ENCODE measurements at places on chromosomes 5 and 9. TPM values are rescaled to one million over a fixed set of nuclear protein-coding genes. Genes with fewer than 3 reads are reported as not detected.

PCDHGB5 gene
- not detected for total RNA-seq

DNA sequence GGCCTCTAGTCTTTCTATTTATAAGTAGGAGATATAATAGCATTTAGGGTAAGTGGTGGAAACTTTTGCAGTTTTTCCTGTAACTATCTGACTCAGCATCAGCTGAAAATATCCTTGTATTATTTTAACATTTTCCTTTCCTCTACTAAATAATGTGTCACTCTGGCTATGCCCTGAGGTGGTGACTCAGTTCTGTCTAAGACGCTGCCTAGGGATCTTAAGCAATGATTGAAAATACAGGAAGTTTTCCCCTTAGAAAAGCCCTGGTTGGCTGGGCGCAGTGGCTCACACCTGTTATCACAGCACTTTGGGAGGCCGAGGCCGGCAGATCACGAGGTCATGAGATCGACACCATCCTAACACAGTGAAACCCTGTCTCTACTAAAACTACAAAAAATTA lies 9.3 kb upstream of the EDIL3 start:
- DNase-seq, result no peak

ADAMTSL2 gene
- 0.70 TPM for total RNA-seq

GRCh38 chr5:125411744-125412560 lies 665.5 kb upstream of the ZNF608 start:
- DNase-seq, result peak; percentile 15

GRCh38 chr5:80619086-80619485 lies 35.4 kb upstream of the MSH3 start:
- DNase-seq, result no peak

- DNase-seq, result peak; percentile 83
Measured at GRCh38 chr5:138632900-138633489, 57.8 kb upstream of the HSPA9 start.

DNA sequence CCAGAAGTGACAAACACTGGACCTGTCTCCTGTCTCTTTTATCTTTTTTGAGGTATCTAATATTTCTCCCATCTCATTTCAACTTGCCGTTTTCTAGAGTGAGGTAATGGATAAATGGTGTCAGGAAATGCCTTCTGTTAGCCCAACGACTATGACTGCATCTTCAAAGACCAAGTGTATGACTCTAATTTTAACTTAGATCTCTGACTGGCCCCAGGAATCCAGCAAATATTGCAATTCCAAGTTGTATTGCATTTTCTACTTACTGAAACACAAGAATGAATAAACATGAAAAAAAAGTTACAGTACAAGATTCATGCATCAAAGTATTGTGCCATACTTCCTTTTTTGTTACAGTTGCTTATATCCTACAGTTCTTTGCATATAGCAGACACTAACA lies 26.3 kb downstream of the SLC28A3 start:
- DNase-seq, result no peak

GRCh38 chr9:18692268-18692667 lies 218.3 kb downstream of the ADAMTSL1 start:
- no peak for DNase-seq
